ENCODE measurements at places on chromosomes 13 and 19. TPM values are rescaled to one million over a fixed set of nuclear protein-coding genes. Genes with fewer than 3 reads are reported as not detected.
A peak's percentile ranks its signal among the peaks of the same experiment; 100 is the strongest.

GRCh38 chr13:113723410-113724015 lies 35.5 kb upstream of the TMEM255B start:
- no peak for DNase-seq

FPR1 gene
- polyA plus RNA-seq, result 0.05 TPM

KLK4 gene
- not detected for polyA plus RNA-seq

DNA sequence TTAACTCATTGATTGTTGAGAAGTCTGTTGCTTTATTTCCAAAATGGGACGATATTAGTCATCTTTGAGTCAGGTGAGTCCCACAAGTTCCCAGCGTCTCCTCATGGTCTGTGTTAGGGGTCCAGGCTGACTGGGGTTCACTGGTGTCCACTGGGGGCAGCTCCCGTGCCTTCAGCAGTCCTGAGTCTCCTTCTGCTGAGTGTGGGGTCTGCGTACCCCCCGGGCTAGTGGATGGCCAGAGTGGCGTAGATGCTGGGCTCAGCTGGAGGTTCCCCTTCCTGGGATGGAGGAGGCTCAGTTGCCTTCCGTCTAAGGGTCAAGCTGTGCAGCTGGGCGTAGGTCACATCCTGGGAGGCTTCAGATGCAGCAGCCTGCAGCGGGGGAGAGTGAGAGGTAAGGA lies 5.9 kb downstream of the LILRB3 start:
- no peak for DNase-seq

FUT3 gene
- polyA plus RNA-seq, result not detected

SYNGR4 gene
- polyA plus RNA-seq, result 4.4 TPM

ACP7 gene
- 0.28 TPM for polyA plus RNA-seq

KANK2 gene
- polyA plus RNA-seq, result 66.1 TPM

GRCh38 chr13:26061256-26061655 lies 9.4 kb upstream of the SHISA2 start:
- no peak for DNase-seq

CEACAM18 gene
- polyA plus RNA-seq, result not detected

- DNase-seq, result no peak
Observed at GRCh38 chr19:10612499-10613119, 12.7 kb upstream of the SLC44A2 start.

PPP1R37 gene
- polyA plus RNA-seq, result 18.7 TPM

KLK12 gene
- not detected for polyA plus RNA-seq

DNA sequence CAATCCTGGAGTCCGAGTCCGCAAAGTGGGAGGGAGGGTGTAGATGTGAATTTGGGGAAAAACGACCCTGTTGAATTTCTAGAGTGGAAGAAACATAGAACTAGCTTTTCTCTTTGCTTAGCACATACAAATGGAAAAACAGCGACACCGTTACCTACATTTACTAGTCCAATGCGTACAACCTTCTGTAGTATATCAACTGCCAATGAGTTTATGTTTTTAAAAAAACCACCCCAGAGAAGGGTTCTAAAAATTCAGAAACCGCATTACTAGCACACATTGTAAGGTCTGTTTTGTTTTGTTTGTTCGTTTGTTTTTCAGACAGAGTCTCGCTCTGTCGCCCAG lies 332 bp upstream of the SUPT20H start:
- DNase-seq, result no peak

DNA sequence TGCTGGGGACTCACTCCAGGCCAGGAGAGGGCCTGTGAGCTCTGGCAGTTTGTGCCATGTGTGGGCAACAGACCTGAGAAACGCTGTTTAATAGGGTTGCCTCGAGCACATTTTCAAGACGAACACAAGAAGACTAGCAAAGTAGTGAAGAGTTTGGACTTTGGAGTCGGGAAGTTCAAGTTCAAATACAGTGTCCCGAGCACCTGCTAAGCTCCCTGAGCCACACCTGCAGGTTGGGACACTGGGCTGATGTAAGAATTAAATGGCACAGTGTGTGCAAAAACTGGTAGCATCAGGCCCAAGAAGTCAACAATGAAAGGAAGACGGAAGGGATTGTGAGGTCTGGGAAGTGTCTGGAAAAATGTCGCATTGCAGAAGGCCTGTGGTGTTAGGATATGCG lies 112.8 kb upstream of the PABPC3 start:
- DNase-seq, result no peak

- no peak for DNase-seq
Observed at GRCh38 chr19:48661711-48662090, 11.1 kb downstream of the NTN5 start.

GRCh38 chr19:1658150-1659083 lies 6.0 kb upstream of the TCF3 start:
- no peak for DNase-seq

GRCh38 chr19:4365341-4365740 lies 22.0 kb downstream of the MPND start:
- no peak for DNase-seq

DNA sequence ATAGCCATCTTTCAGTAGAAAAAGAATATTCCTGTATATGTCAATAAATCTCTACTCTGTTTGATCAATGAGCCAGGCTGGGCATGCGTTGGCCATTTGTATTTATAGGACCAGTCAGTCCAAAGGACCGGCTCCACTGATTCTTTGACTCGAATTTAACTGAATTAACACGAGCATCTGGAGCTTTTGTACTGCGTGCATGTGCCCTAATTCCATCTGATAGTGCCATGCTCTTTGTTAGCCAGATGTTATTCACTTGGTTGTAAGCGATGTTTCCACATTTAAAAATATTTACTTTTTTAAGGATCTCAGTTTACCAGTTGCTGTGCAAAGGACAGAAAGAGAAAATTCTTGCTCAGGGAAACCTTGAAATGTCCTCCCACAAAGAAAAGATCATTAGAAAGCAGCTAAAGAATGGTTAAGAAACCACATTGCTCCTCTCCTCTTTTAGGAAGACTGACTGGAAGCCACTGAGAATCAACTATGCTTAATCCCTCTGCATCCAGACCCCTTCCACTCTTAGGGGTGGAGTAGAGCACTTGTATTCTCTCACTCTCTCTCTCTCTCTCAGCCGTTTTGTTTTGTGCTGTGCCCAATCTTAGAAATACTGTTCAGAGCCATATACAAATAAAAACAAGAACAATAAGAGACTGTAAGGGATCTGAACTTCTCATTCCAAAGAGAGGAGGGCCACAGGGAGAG lies 165.8 kb downstream of the DCLK1 start:
- DNase-seq, result no peak

DNA sequence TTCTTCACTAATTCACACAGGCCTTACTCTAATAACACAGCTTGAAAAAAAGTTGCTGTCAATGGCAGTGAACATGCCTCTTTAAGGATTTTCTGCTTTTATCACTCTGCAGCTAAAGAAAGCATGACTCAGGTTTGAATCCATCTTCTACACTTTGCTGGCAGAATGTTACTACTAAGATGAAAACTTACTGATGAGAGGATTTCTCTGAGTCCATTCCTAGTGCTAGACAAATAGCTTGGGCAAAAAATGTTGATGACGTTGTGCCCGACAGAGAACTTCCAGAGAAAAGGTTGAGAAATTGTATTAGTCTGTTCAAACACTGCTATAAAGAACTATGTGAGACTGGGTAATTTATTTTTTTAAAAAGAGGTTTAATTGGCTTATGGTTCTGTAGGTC lies 572.0 kb downstream of the IRS2 start:
- DNase-seq, result no peak

DNA sequence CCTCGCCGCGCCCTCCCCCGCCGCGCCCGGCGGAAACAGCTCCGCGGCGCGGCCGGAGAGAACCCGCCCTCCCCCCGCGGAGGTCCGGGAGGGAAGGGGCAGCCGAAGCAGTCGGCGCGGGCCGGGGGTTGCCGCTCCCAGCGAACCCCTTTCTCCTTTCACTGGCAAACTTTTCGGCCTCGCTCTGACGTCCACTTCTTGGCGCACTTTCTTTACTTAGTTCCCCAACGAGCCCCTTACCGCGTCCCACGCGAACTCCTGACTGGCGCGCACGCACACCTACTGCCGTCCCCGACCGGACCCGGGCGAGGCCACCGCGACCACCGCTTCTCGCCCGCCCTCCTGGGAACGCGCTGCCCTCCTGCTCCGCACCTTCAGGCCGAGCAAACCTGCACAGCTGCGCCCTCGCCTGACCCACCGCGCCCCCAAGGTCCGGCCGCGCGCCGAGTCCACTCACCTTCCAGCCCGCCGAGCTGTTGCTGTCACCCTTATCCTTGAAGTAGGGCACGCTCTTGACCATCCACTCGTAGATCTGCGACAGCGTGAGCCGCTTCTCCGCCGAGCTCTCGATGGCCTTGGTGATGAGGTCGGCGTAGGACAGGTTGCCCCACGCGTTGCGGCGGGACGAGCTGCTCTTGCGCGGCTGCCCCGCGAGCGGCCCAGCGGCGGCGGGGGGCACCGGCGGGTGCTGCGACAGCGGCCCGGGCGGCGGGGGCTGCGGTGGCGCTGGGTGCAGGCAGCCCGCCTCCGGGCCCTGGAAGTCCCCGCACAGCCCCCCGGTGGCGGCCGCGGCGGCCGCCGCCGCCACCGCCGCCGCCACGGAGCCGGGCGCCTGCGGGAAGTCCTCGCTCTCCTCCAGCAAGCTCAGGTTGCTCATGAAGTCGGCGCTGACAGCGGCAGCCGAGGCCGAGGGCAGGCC lies 1.1 kb downstream of the FOXO1 start:
- peak; percentile 42 for DNase-seq

ADGRE3 gene
- not detected for polyA plus RNA-seq

DNA sequence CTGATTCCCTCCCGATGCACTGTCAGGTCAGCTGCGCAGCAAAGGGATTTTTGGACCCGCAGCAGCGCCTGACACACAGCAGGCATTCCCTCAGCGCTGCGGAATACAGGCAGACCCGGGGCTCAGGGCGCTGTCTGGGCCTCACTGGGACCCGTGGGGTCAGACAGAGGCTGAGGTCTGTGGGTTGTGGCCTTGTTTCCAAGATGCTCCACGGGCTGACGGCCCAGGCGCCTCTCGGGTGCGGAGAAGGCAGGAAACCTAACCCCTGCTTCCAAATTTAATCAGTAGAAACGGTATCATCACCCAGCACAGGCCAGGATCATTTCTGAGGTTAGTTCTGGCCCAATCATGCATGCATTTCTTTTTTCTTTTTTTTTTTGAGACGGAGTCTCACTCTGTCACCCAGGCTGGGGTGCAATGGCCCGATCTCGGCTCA lies 686 bp upstream of the RNF126 start:
- no peak for DNase-seq

GPC5 gene
- not detected for polyA plus RNA-seq

DNA sequence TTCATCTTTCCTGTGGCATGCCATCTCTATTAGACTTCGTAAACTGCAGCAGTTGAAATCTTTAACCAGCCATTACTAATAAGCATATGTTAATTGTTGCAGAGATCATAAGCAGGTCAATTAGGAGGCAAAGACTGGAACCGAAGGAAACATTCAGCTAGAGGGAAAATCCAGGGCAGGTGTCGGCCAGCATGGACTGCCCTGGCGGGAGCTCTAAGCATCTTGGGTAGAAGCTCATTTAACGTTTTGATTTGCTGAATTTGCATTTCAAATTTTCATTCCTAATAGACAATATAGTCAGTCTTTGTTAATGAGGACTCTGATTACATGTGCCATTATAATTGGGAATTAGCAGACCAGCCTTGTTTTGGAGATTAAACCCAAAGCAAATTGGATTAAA lies 238.6 kb downstream of the POU4F1 start:
- no peak for DNase-seq

GRCh38 chr19:54493967-54494585 lies 8.6 kb upstream of the LAIR2 start:
- no peak for DNase-seq

GRCh38 chr13:110319774-110320509 lies 12.9 kb downstream of the COL4A2 start:
- peak; percentile 62 for DNase-seq

- no peak for DNase-seq
Observed at GRCh38 chr19:33386361-33386858, 12.9 kb downstream of the CEBPG start.

GRCh38 chr19:31963746-31964145 lies 381.7 kb upstream of the ZNF507 start:
- no peak for DNase-seq

GRCh38 chr13:25662516-25662915 lies 290.7 kb downstream of the ATP8A2 start:
- DNase-seq, result no peak

DNA sequence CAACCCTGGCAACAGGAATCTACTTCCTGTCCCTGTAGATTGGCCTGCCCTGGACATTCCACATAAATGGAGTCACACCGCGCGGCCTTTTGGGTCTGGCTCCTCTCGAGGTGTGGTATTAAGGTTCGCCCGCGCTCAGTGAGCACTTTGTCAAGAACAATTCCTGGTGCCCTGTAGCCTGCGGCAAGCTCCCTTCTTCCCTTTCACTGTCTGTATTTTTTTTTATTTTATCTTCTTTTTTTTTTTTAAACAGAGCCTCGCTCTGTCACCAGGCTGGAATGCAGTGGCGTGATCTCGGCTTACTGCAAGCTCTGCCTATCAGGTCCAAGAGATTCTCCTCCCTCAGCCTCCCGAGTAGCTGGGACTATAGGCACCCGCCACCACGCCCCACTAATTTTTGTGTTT lies 28.3 kb downstream of the PEX11G start:
- DNase-seq, result no peak

OR7D2 gene
- polyA plus RNA-seq, result not detected

DNA sequence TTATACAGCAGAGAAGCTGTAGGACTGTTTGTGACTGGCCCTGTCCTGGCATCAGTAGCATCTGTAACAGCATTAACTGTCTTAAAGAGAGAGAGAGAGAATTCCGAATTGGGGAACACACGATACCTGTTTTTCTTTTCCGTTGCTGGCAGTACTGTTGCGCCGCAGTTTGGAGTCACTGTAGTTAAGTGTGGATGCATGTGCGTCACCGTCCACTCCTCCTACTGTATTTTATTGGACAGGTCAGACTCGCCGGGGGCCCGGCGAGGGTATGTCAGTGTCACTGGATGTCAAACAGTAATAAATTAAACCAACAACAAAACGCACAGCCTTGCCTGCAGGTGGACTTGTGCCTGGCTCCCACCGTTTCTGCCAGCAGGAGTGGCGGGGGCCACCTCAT lies 27.3 kb upstream of the LDLR start:
- DNase-seq, result no peak

MCEMP1 gene
- polyA plus RNA-seq, result not detected

- DNase-seq, result no peak
Observed at GRCh38 chr13:82036602-82037001, 1695.7 kb upstream of the SPRY2 start.

GRCh38 chr19:45793178-45793564 lies 526 bp upstream of the DMWD start:
- DNase-seq, result no peak

GRCh38 chr19:46065486-46066071 lies 24.8 kb upstream of the IGFL4 start:
- DNase-seq, result no peak

GRCh38 chr19:8363803-8364771 lies at the start of gene ANGPTL4:
Gene ANGPTL4, plus strand, starts transcription at chr19:8364155. Its CDS starts 167 bp downstream, at chr19:8364322.
- peak; percentile 87 for DNase-seq

- no peak for DNase-seq
Observed at GRCh38 chr19:18086590-18087138, at the start of gene IL12RB1. Gene IL12RB1, minus strand, starts transcription at chr19:18086934. Its CDS starts 111 bp downstream, at chr19:18086823.

ZNF440 gene
- not detected for polyA plus RNA-seq

CALM3 gene
- 327 TPM for polyA plus RNA-seq

TMEM238 gene
- 2.7 TPM for polyA plus RNA-seq
